Activated CD4-positive, CD25-positive, alpha-beta regulatory T cell (primary cell): ENCODE measurements at places on chromosomes 16 and 17.
A peak's percentile ranks its signal among the peaks of the same experiment; 100 is the strongest.

- DNase-seq, result no peak
These were observed at the start of gene IGF2BP1 for GRCh38 chr17:48997103-48997826. Gene IGF2BP1 (plus strand): TSS chr17:48997385. CDS start chr17:48997746, 361 bp downstream.

- peak; percentile 65 for DNase-seq
These were observed at the start of gene HID1 for GRCh38 chr17:74972107-74972972. Gene HID1 (minus strand): TSS chr17:74972759. CDS start chr17:74972656, 103 bp downstream.

DNA sequence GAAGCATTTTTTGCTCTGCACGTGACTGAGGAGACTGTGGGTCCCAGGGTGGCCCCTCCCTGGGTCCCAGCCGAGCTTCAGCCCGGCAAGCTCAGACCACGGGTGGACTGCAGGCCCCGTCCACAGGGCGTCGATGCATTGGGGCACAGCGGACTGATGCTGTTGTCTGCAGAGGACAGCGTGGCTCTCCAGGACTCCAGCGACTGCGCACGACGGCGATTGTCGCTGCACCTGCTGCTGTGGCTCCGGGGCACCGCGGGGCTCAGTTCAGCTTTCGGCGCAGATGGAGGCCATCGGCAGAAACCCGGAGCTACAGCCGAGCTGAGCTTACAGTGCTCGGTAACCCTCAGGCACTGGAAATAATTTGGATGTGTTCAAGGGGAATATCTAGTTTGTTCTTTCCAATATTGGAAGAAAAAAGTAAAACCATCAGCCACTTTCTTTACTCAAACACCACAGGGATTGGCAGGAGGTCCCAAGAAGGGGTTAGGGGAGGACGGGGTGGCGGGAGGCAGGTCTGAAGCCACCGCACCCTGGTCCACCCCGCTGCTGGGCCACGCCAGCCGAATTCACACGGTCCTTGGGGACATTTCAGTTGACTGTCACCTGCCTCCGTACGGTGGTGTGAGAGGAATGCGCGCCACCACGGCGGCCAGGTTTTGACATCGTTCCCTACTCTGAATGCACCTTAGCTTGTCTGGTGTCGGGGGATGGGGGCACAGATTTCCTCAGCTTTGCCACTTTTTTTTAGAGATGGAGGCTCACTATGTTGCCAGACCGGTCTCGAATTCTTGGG, 88.7 kb upstream of the RPH3AL start:
- DNase-seq, result no peak

GRCh38 chr17:62937606-62938005, 28.4 kb upstream of the TANC2 start:
- no peak for DNase-seq

GRCh38 chr16:47519037-47519436, 57.9 kb downstream of the PHKB start:
- DNase-seq, result no peak
